ENCODE measurements at places on chromosomes 6 and 20.

GRCh38 chr20:64119681-64120341 lies 12.4 kb upstream of the NPBWR2 start:
- DNase-seq = no peak

DNA sequence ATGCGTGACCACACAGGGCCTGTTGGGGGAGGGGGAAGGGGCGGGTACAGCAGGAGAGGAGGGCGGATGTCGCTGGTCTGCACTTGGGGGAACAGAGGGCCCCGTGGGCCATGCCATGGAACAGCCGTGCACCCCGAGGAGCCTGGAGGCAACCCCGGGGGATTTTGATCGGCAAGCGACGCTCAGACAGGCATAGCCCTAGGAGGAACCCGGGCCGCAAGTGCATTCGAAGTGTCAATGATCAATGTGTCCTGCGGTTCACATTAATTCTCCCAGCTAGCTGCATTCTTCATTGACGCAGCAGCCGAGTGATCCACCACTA lies 772.8 kb upstream of the DEFB115 start:
- DNase-seq = no peak

- DNase-seq = peak; percentile 44
These were observed at the start of gene SPEF1 for GRCh38 chr20:3781153-3781910. TSS of gene SPEF1 (minus strand) at chr20:3781448. CDS start at chr20:3781287, 161 bp downstream.

DNA sequence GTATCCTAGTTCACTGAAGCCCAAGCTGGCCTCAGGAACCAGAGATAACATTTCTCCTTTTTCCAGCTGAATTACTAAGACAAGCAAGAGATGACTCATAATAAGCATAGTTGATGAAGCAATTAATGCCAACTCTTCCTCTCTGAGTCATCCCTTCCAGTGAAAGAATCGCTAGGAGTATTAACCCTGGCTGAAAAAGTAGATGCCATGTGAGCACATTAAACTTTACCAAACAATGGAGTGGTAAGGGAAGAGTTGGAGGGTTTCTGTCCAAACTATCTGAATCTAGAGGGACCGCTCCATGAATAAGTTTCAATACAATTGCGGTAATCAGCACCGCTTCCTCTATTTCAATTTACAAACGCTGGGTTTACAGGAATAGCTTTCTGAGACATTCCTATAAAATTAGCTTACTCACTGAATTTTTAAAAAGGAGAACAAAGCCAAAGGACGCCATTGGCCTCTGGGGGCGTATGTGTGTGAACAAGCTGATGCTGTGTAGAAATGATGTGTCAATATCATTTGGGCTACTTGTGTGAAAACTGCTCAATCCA lies 48.3 kb downstream of the ATXN1 start:
- DNase-seq = peak; percentile 31

DNA sequence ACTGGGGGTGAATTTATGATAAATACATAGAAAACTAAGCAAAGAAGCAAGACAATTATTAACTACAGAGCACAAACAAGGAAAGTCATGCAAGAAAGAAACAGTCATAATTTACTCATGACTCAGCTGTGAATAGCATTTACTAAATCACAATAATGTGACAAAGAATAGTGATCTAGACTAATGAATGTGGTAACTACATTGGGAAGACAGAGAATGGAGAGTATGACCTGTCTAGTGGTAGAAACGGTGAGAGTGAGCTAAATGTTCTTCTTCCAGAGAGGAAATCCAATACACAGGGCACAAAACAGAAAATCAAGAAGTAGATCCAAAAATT lies 153.5 kb upstream of the DST start:
- no peak for DNase-seq

- no peak for DNase-seq
These were observed 22.6 kb downstream of the SNX9 start for GRCh38 chr6:157845493-157846259.

DNA sequence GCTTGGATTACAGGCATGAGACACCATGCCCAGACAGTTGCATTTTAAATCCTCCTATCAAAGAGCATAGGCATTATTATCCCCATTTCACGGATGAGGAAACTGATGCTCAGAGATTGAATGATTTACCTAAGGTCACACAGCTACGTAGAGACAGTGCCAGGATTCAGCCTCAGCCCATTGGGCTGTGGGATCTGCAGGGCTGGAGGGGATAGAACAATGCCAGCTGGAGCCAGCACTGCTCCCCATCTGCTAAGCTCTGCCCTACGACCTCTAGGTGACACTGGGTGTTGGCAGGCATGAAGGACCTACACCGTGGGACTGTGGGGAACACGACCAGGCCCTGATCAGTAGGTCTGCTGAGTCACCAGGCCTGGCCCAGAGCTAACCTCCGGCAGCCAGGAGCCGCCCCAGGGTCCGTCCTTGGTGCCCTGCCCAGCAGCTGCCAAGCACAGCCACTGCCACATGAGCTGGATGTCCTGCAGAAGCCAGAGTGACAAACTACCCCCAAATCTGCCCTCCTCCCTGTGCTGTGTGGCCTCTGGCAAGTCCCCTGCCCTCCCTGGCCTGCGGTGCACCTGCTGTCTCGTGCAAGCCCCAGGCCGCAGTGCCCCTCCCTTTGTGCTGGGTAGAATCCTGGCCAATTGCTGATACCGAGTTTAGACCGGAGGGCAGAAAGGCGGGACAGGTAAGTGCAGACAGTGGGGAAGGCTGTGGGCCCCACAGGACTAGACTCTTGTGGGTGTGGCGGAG lies 47.6 kb upstream of the PTGIS start:
- DNase-seq = no peak

DNA sequence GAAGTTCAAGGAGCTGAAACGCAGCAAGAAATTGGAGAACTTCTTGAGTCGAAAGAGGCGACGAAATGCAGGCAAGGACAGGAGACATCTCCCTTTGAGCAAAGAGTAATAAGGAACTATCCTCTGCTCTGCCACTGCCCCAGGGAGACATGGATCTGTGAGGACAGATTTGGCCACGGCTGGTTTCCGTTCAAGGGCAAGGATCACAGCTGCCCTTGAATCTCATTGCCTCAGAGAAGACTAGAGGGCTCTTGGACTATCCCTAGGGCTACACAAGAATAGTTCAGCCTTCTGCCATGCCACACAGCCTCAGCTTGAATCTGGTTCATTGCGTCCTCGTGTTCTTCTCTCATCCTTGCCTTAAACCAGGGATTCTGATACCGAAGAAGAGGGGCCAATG lies 7.7 kb downstream of the RRP36 start:
- DNase-seq = no peak

GRCh38 chr6:118223316-118223715 lies 316.3 kb downstream of the SLC35F1 start:
- DNase-seq = no peak

GRCh38 chr6:104855507-104855906 lies 4.2 kb downstream of the HACE1 start:
- no peak for DNase-seq

DNA sequence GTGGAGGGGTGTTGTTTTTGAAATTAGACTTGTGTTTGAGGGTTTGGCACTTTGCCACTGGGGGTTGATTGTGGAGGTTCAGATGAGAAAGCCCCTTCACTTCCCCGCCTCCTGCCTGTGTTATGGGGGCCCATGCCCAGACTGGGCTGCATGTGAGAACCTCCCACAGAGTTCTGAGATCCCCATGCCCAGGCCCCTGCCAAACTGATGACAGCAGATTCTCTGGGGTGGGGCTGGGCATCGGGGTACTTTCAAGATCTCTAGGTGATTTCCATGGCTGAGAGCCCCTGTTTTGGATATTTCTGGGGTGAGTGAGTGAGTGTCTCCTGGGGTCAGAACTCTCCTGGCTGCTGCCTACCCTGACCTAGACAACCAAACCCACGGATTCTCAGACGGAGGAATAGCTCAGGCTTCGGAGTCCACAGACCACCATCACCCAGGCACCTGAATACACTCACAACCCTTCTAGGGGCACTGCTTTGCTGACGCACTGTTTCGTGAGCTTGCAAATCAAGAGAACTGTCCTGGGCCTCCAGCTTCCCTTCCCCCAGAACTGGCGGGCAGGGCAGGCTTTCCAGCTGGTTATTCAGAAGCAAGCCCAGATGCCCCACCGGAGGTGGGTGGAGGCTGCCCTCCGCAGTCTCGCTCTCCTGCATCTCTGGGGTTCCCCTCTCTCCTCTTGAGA lies 6.3 kb downstream of the BCAS1 start:
- no peak for DNase-seq

DNA sequence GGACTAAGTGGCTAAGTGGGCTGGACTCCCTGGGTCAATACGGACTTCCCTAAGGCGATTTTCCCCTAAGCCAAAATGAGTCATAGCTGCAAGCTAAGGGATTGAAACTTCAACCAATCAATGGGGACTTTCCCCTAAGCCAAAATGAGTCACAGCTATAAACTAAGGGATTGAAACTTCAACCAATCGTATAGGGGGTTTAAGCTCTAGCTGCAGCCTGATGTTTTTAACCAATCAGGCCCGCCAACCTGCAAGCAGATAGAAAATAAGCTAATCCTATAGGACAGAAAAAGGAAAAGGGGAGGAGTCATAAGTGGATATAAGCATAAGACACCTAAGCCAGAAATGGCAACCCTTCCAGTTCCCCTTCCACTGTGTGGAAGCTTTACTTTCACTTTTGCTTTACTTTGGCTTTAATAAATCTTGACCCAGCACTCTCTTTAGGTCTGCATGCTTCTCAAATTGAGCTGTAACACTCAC lies 655.0 kb upstream of the HS3ST5 start:
- DNase-seq = no peak

DNA sequence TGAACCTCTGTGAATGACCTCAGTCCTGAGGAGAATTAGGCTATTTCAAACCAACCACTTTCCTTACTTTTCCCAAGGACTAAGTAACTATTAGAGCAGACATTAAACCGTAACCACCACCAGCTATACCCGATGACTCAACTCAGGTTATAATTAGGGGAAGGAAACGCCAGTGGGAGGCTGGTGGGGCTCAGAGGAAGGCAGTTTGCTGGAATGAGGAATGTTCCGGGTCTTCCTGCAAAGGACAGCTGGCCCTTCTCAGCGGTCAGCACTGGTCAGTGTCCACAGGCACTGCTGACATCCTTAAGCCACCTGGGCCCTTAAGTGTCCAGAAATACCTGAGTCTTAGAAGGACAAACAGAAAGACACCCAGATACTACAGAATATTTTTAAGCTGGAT lies 515.2 kb downstream of the MAFB start:
- DNase-seq = no peak

DNA sequence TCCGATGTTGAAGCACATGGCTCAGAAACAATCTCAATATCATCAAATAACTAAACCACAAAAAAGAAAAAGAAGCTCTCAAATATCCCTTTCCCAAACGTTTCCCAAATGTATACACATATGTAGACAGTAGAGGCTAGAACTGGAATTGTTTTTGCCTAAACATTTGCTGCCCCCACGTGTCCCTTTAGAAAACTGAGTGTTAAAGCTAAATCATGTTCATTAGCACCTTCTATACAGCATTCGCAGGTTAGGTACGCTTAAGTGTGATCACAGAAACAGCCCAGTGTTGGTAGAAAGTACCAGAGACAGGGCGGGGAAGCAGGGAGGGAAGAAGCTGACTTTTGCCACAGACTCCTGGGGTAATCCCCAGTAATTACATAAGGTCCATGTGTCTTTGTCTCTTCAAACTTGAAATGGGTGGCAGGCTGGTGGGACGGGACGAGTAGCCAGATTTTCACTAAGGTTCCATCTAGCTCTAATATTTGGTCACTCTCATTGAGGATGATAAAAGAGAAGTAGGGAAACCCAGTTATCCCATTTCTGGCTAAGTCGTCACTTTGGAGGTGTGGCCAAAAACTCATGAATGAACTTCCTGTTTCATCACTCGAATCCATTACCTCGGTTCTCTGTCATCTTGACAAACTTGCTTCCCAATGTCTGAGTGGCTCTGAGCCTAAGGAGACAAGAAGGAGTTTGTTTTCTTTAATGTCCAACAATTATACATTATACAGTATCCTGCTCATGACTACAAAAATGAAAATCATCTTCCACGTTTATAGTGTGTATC lies 15.0 kb upstream of the TFAP2A start:
- DNase-seq = no peak

DNA sequence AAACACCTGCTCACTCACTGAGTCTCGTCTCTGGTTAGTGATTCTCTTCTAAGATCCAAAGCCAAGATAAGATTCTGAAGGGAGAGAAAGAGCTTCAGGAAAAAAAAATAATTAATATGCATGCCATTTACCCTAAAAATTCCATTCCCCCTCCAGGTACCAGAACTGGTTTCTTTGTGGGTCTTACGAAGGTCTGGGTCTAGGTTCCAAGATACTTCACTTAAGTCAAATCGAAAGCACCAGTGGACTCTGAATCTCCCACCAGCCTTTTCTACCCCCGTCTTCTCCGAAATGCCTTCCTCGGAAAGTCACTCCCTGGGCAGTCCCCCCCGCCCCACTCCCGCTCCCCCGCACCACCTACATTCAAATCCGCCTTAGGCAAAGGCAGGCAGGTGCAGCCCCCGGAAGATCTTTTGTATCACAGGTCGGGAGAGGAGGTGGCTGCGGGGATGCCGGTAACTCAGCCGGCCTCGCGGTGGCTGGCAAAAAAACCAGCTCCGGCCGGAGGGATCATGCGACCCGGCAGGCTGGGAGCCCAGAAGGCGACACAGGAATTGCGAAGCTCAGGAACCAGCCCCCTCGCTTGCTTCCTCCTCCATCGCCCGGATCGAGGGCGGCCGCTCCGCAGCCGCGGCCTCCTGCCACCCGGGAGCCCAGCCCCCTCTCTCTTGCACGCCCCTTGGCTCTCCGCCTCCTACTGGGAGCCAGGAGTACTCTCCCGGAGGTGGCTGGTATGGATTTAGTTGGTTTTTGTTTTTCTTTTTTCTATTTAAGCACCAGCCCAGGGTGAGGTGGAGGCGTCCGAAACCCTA lies at the start of gene BCL2L1:
Gene BCL2L1 (minus strand): TSS at position 612 of the 812 bp plus-strand sequence. CDS start 650 bp downstream, outside the sequence.
- peak; percentile 51 for DNase-seq

GRCh38 chr20:59589086-59589684 lies 15.2 kb upstream of the PHACTR3 start:
- no peak for DNase-seq

- no peak for DNase-seq
These were observed 17.1 kb downstream of the REPS1 start for GRCh38 chr6:138970856-138971425.

DNA sequence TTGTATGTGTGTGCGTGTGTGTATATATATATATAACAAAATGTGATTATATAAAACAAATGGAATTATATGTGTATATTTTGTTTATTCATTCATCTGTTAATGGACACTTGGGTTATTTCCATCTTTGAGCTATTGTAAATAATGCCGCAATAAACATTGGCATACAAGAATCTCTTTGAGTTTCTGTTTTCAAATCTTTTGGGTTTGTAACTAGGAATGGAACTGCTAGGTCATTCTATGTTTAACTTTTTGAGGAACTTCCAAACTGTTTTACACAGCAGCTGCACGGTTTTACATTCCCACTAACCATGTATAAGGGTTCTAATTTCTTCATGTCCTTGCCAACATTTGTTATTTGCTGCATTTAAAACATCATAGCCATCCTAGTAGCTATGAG lies 39.9 kb upstream of the TGM2 start:
- DNase-seq = no peak

DNA sequence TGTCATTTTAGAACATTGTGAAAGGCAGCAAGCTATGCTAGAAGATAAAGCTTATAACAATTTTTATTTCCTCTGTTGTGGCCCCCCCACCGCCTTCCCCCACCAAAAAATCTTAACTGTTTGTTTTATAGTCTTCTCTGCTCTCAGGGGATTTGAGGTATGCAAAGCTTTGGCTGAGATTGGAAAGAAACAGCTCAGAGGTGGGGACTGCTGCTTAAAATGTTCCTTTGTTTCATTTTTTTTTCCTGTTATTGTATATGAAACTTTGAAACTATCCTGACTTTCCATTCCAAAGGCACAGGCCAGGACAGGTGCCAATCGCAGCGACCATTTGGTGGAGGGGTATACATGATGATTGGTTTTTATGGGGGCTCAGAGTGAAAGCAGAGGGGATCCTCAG lies 114.7 kb upstream of the PHACTR1 start:
- no peak for DNase-seq

All from stimulated activated CD4-positive, alpha-beta T cell treated with anti-CD3 and anti-CD28 coated beads, TNF-alpha, amount 100 ng/mL, for 24 hours (primary cell).